ENCODE measurements at places on chromosomes 7 and 10. TPM values are rescaled to one million over a fixed set of nuclear protein-coding genes. Genes with fewer than 3 reads are reported as not detected.
A peak's percentile ranks its signal among the peaks of the same experiment; 100 is the strongest.

GRCh38 chr7:104903044-104903443 is 111.0 kb upstream of the KMT2E start:
- DNase-seq = no peak

DNA sequence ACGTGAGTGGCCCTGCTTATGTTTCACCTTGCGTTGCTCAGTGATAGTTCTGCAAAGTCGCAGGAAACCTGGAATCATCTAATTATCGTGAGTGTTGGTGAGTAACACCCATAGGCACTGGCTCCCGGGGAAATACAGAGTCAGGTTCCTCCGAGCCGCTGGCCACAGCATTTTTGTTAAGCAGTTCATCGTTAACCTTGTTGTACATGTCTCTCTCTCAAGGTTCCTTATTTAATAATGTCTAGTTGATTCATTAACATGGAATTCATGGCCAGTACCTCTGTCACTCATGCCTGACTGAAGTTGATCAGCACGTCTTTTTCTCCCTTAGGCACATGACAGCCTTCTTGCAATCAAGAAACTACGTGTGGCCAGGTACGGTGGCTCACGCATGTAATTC is 3.1 kb upstream of the ZFAND2A start:
- no peak for DNase-seq

Gene MEST
- 18.4 TPM for total RNA-seq

DNA sequence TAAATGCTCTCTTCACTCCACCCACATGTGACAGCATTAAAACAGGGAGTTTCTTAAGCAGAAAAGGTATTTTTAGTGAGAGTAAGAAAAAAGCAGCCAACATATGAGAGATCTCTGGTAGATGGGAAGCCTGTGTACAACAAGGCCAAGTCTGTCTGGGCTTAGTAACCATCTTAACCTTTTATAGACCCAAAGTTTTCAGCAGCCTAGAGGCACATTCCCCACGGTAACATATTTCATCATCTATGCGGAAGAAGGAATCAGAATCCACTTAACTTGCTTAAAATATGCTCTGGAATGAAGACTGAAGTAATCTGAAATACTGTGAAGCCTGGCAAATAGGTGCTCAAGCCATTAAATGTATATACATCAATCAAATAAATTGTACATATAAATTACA is 127.8 kb downstream of the RAPGEF5 start:
- no peak for DNase-seq

Gene HKDC1
- total RNA-seq = not detected

GRCh38 chr10:77506517-77507200 is 130.9 kb downstream of the KCNMA1 start:
- no peak for DNase-seq

GRCh38 chr7:36048902-36049240 is 104.2 kb upstream of the EEPD1 start:
- no peak for DNase-seq

- peak; percentile 18 for DNase-seq
Observed at GRCh38 chr7:28037220-28038010, 143.2 kb downstream of the JAZF1 start.

DNA sequence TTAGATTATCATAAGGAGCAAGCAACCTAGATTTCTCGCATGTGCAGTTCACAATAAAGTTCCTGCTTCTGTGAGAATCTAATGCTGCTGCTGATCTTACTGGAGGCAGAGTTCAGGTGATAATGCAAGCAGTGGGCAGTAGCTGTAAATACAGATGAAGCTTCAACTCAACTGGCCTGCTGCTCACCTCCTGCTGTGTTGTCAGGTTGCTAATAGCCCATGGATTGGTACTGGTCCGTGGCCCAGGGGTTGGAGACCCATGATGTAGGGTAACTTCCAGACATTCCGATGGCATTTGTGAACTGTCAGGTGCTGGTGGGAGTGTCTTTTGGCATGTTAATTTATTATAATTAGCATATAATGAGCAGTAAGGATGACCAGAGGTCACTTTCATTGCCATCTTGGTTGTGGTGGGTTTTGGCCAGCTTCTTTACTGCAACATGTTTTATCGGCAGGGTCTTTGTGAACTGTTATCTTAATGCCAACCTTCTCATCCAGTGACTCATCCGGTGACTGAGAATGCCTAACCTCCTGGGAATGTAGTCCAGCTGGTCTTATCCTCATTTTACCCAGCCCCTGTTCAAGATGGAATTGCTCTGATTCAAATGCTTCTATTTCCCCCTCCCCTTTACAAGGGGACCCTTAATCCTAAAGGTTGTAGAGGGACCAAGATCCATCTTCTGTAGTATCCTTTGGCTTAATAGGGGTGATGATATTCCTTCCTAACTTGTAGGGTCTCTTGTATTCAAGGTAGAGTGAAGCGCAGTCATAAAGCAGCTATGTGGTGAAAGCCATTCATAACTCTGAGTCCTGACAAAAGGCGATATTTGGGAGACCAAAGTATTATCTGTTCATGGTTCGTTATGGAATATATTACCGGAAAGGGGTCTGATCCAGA is 165.8 kb downstream of the CCSER2 start:
- no peak for DNase-seq

Gene EGFR
- not detected for total RNA-seq
